Heart right ventricle (tissue), 16 donors: ENCODE measurements at places on chromosomes 3 and 15. TPM values are rescaled to one million over a fixed set of nuclear protein-coding genes. Genes with fewer than 3 reads are reported as not detected.

Gene DOCK3
- 4.9 TPM for total RNA-seq

Gene MKRN3
- 1.7 TPM for total RNA-seq

Gene B3GNT5
- total RNA-seq: 3.0 TPM

Gene KNG1
- total RNA-seq: 0.76 TPM

Gene MORC1
- not detected for total RNA-seq

Gene PCSK6
- total RNA-seq: 30.9 TPM

Gene STARD9
- 5.5 TPM for total RNA-seq

Gene CD80
- total RNA-seq: not detected

Gene GOLGA8T
- total RNA-seq: 0.20 TPM

Gene GOLGA8S
- 0.42 TPM for total RNA-seq

Gene ADCY5
- total RNA-seq: 154 TPM

Gene GRAMD2A
- not detected for total RNA-seq

DNA sequence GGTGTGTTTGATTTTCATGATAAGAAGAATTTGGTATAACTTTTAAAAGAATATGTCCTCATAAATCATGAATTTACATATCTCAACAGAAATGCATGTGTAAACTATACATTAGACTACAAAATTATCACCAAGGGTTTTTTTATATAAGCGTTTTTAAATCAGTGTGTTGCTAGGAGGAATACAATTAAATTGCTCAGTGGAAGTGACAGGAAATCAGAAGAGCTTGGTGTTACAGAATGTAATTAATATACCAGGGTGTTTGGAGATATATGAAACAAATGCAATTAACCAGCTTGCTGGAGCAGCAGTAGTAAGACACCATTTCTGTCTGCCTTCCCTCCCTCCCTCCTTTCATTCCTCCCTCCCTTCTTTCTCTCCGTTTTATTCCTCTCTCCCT lies 2.4 kb downstream of the ROBO2 start:
- no peaks in the 10 kb centered on the region for H3K36me3 ChIP-seq
- H3K27ac ChIP-seq: no peak overlapping the region
- no peak for DNase-seq
- H3K4me1 ChIP-seq: peaks cover 16% of the 10 kb centered on the region
- no peak overlapping the region for H3K4me3 ChIP-seq
- peaks cover 23% of the 10 kb centered on the region for H3K27me3 ChIP-seq

DNA sequence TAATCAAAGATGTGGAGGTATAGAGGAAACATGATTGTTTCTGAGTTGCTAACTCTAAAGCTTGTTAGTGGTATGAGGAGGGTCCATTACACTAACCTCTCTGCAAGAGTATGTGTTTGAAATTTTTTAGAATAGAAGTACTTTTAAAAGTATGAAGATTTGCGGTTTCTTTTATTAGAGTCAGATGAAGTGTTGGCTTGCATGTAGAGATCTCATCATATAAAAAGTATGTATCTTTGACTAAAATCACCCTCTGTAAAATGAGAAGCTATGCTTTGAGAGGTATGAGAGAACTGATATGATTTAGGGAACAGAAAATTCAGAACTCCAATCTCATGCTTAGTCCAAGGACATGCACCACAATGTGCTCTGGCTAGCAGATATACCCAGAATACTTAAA lies 140.4 kb upstream of the MBNL1 start:
- H3K4me1 ChIP-seq: no peaks in the 10 kb centered on the region
- no peaks in the 10 kb centered on the region for H3K36me3 ChIP-seq
- H3K4me3 ChIP-seq: no peak overlapping the region
- H3K27me3 ChIP-seq: no peaks in the 10 kb centered on the region
- DNase-seq: no peak

- no peak for DNase-seq
- no peak overlapping the region for H3K4me3 ChIP-seq
- peaks cover 25% of the 10 kb centered on the region for H3K4me1 ChIP-seq
Measured at GRCh38 chr3:34212656-34213055, 414.2 kb downstream of the PDCD6IP start.

DNA sequence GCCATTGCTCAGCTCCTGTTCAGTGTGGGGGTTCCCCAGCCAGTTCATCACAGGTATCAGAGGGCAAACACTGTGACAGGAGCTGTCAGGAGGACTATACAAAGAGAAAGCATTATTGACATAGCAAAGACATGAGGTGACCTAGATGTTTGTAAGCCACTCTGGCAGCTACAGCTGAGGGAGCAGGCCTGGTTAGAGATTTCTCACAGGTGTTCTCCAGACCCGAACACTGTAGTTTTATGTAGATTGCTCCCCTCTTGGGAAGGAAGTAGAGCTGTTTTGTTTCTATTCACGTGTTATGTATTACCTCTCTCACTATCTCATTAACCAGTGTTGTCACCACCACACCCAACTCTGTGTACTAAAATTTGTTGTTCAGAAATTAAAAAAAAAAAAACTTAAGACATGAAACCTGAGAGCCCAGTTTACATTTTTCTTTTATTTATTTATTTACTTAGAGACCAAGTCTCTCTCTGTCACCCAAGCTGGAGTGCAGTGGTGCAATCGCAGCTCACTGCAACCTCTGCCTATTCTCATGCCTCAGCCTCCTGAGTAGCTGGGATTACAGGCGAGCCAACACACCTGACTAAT lies 123.7 kb downstream of the RBPMS2 start:
- no peak overlapping the region for H3K4me3 ChIP-seq
- no peaks in the 10 kb centered on the region for H3K27me3 ChIP-seq
- no peak for DNase-seq
- no peak overlapping the region for H3K27ac ChIP-seq
- no peaks in the 10 kb centered on the region for H3K36me3 ChIP-seq

- H3K4me3 ChIP-seq: no peak overlapping the region
- no peaks in the 10 kb centered on the region for H3K27me3 ChIP-seq
- no peak overlapping the region for H3K27ac ChIP-seq
- H3K4me1 ChIP-seq: peaks cover 17% of the 10 kb centered on the region
Measured at GRCh38 chr15:60704717-60705116, 225.8 kb upstream of the ICE2 start.

GRCh38 chr15:82558502-82558901 lies 18.2 kb upstream of the RPS17 start:
- H3K4me1 ChIP-seq: no peaks in the 10 kb centered on the region
- peaks cover 5% of the 10 kb centered on the region for H3K27me3 ChIP-seq
- no peak overlapping the region for H3K4me3 ChIP-seq
- no peaks in the 10 kb centered on the region for H3K36me3 ChIP-seq

GRCh38 chr15:67779549-67780111 lies 45.7 kb upstream of the SKOR1 start:
- H3K27ac ChIP-seq: no peak overlapping the region
- H3K27me3 ChIP-seq: no peaks in the 10 kb centered on the region
- no peaks in the 10 kb centered on the region for H3K4me1 ChIP-seq
- H3K4me3 ChIP-seq: no peak overlapping the region

GRCh38 chr3:65703820-65704219 lies 334.9 kb downstream of the MAGI1 start:
- no peaks in the 10 kb centered on the region for H3K36me3 ChIP-seq
- no peaks in the 10 kb centered on the region for H3K27me3 ChIP-seq
- H3K4me1 ChIP-seq: peaks cover 3% of the 10 kb centered on the region
- H3K27ac ChIP-seq: no peak overlapping the region

DNA sequence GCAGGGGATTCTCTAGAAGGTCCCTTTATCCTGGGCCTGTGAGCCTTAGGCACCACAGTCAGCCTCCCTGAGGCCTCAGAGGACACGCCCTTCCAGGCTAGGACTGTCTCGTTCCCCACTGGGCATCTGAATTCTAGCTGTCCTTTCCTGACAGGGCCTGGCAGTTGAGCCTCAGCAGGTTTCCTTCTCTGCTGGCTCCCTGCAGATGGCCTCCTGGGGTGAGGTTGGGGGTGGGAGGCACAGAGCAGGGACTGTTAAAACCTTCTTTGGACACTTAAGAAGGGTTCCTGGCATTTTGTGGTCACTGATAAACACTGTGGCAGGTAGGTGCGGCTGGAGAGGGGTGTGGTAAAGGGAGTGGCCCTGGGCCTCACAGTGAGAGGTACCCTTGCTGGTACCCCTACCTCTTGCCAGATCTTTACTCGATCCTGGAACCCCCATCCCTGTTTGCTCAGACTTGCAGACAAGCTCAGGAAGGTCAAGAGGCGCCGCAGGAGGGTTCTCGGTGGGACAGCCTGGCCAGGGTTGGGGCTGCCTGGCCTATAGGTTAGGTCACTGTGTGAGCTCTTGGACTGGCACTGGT lies 8.5 kb downstream of the CLK3 start:
- H3K36me3 ChIP-seq: peaks cover 12% of the 10 kb centered on the region
- DNase-seq: no peak
- H3K4me3 ChIP-seq: no peak overlapping the region
- H3K27ac ChIP-seq: no peak overlapping the region
- H3K4me1 ChIP-seq: peaks cover 36% of the 10 kb centered on the region
- H3K27me3 ChIP-seq: no peaks in the 10 kb centered on the region

- H3K36me3 ChIP-seq: peaks cover 40% of the 10 kb centered on the region
- H3K4me3 ChIP-seq: no peak overlapping the region
- no peaks in the 10 kb centered on the region for H3K4me1 ChIP-seq
- no peak for DNase-seq
- H3K27me3 ChIP-seq: no peaks in the 10 kb centered on the region
- no peak overlapping the region for H3K27ac ChIP-seq
Measured at GRCh38 chr3:120688121-120688520, 6.1 kb upstream of the HGD start.

- H3K27me3 ChIP-seq: no peaks in the 10 kb centered on the region
- H3K4me1 ChIP-seq: peaks cover 18% of the 10 kb centered on the region
- no peaks in the 10 kb centered on the region for H3K36me3 ChIP-seq
- DNase-seq: no peak
- no peak overlapping the region for H3K27ac ChIP-seq
- peak overlapping the region; percentile 48 for H3K4me3 ChIP-seq
Measured at GRCh38 chr3:13894807-13895154, 14.9 kb upstream of the WNT7A start.

- H3K27me3 ChIP-seq: no peaks in the 10 kb centered on the region
- no peaks in the 10 kb centered on the region for H3K36me3 ChIP-seq
- no peak overlapping the region for H3K4me3 ChIP-seq
- H3K27ac ChIP-seq: no peak overlapping the region
- H3K4me1 ChIP-seq: no peaks in the 10 kb centered on the region
Measured at GRCh38 chr3:5309171-5309570, 121.7 kb downstream of the EDEM1 start.

GRCh38 chr15:98952381-98952803 lies 55.2 kb downstream of the PGPEP1L start:
- peaks cover 28% of the 10 kb centered on the region for H3K4me1 ChIP-seq
- H3K27me3 ChIP-seq: no peaks in the 10 kb centered on the region
- H3K36me3 ChIP-seq: peaks cover 65% of the 10 kb centered on the region
- H3K4me3 ChIP-seq: no peak overlapping the region
- peak overlapping the region; percentile 82 for H3K27ac ChIP-seq
- DNase-seq: no peak

DNA sequence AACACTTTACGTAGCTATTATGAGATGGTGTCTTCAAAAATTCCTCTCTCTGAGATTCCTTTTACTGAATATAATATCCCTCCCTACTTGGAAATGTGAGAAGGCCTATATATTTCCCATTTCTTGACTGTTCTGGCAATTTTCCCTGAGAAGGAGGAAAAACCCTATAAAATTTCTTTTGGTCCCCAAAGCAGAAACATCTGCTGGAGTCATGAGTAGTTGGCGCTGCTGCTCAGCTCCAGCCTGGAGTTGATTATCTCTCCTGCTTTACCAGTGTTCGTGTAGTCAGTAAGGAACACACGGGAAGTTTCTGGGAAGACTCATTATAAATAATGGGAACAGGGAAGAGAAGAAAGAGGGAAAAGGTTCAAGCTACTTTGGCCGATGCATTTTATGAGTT lies 680.1 kb downstream of the EPHA3 start:
- no peak for DNase-seq
- H3K4me1 ChIP-seq: no peaks in the 10 kb centered on the region
- H3K36me3 ChIP-seq: no peaks in the 10 kb centered on the region
- H3K27ac ChIP-seq: no peak overlapping the region

- no peak for DNase-seq
- H3K4me1 ChIP-seq: no peaks in the 10 kb centered on the region
- no peaks in the 10 kb centered on the region for H3K27me3 ChIP-seq
- H3K4me3 ChIP-seq: no peak overlapping the region
- no peaks in the 10 kb centered on the region for H3K36me3 ChIP-seq
Measured at GRCh38 chr3:31180274-31180673, 285.8 kb upstream of the GADL1 start.

DNA sequence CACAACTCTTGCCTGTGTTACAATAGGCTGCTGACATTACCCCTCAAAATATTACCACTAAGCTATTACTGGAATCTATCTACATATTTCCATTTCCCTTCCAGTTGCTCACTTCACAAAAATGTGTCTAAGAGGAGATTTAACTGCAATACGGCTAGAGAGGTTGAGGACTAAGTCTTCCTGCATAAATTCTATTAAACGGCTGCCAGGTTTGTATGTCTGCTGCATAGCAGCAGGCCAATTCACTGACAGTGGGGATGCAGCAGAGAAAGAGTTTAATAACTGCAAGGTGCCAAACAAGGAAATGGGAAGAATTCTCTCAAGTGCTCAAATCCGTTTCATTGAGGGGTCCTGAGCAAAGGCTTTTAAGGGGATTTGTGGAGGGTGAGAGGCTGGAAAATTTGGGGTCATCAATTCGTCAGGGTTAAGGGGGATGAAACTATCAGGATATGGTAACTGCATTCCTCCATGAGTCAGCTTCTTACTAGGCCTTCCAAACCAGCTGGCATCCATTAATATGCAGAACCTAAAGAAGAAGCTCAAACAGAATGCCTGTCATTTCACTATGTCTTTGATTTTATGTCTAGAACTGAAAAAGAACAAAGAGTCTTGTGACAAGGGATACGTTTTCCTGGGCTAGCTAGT lies 675.6 kb downstream of the TBL1XR1 start:
- no peak overlapping the region for H3K27ac ChIP-seq
- H3K4me1 ChIP-seq: no peaks in the 10 kb centered on the region
- H3K4me3 ChIP-seq: no peak overlapping the region
- H3K36me3 ChIP-seq: no peaks in the 10 kb centered on the region
- H3K27me3 ChIP-seq: no peaks in the 10 kb centered on the region

DNA sequence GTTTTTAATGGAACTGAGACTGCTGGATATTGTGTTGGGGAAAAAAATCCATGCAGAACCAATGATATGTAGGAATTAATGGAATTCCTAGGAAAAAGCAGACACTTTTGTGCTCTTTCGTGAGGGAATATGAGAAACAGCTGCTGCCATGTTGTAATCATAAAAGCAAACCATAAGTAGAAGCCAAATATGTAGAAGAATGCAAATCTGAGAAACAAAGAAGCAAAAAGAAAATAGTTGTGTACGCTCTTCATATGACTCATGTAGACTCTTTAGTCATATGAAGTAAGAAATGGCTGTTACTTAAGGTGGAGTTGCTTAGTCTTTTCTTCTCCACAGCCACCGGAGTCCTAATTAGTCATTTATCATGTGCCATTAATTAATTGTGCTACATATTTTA lies 298.6 kb upstream of the ZNF717 start:
- no peak overlapping the region for H3K27ac ChIP-seq
- DNase-seq: no peak
- no peaks in the 10 kb centered on the region for H3K27me3 ChIP-seq
- no peaks in the 10 kb centered on the region for H3K36me3 ChIP-seq
